HCT116 (cell line): ENCODE measurements at places on chromosomes 1 and 21. TPM values are rescaled to one million over a fixed set of nuclear protein-coding genes. Genes with fewer than 3 reads are reported as not detected.

DNA sequence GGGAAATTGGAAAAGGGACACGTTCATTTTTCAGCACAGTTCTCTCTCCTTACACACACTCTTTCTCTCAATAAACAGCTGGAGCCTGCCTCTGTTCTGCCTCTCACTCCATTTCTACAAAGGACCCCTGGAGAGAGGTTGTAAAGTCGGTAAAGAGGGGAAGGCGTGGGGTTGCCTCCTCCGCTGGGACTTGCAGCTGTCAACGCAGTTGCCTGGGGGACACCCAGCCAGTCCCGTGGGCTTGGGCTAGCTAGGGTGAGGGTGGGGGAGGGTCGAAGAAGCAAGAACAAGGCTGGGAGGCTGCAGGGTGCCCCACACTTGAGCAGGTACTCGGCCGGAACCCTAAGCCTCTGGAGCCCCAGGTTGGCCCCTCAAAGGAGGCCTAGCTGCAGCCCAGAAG lies 27.6 kb downstream of the C1orf216 start:
- peaks cover 15% of the 10 kb centered on the region; the same call in 1 of the 2 replicates for H3K27me3 ChIP-seq
- no peaks in the 10 kb centered on the region for H3K4me1 ChIP-seq
- H3K27ac ChIP-seq: no peak overlapping the region
- DNase-seq: no peak
- H3K36me3 ChIP-seq: no peaks in the 10 kb centered on the region
- no peak overlapping the region for H3K4me3 ChIP-seq

DNA sequence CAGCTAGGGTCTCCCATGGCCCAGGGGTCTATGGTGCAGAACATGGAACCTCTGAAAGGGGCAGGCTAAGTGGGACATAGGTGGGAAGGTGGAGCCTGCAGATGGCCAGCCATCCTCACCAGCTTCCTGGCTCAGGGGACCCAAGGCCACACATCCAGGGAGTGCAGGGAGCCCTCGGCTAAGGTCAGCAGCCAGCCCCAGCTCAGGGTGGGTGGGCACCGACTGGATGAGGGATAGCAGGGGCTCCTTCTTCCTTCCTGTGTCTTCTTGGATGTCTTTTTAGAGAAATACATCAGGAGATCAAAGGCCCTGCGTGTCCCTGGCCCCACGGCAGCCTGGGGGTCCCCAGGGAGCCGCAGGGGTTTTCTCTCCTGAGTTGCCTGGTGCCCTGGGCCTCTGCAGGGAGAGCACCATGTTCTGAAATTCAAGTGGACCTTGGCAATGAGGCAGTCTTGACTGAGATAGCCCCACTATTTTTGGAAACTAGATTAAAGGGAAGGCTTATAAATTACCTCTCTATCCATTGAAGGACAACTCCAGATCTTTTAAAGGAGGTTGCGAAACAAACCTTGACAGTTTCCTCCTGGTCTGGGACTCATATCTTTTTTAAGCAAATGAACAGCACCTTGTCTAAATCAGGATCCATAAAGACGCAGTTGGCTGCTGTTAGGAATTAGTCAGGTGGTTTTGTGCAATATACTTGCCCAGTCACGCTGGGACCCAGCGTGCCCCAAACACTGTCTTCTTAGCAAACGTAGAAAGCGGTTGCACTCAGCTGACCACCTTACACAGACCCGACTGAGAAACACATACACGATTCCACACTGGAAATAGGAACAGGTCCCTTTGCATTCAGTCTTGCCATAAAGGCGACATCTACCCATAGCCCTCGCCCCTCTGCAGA lies 242.3 kb downstream of the TOMM20 start:
- H3K27ac ChIP-seq: no peak overlapping the region
- no peak overlapping the region for H3K4me3 ChIP-seq
- no peaks in the 10 kb centered on the region for H3K4me1 ChIP-seq
- H3K36me3 ChIP-seq: no peaks in the 10 kb centered on the region

DNA sequence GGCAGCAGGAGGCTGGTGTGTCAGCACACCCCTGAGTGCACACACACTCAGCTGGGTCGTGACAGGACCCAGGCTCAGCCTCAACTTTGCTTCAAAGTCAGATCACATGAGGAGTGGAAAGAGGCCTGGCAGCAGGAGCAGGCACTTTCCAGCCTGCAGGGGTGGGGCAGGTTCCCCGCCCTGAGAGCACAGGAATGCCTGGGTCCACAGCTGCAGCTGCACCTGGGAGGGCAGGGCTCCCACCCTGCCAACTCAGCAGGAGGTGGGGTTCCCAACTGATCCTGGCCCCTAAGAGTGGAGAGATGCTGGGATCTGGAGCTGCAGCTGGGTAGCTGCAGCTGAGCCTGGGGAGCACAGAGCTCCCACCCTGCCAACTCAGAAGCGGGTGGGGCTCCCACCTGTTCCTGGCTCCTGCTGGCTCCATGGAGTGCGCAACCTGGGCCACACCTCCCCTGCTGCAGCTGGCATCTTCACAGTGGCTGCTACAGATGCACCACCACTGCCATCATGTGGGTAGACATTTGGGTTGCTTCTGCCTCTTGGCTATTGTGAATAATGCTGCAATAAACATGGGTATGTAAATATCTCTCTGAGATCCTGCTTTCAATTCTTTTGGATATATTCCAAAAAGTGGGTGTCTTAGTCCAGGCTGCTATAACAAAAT lies 415.4 kb downstream of the TTLL7 start:
- no peaks in the 10 kb centered on the region for H3K4me1 ChIP-seq
- no peak for DNase-seq
- no peaks in the 10 kb centered on the region for H3K36me3 ChIP-seq
- H3K27ac ChIP-seq: no peak overlapping the region

GRCh38 chr1:228885845-228886244 lies 150.6 kb downstream of the RHOU start:
- no peak overlapping the region for H3K4me3 ChIP-seq
- H3K27ac ChIP-seq: no peak overlapping the region
- DNase-seq: no peak
- H3K4me1 ChIP-seq: no peaks in the 10 kb centered on the region
- H3K27me3 ChIP-seq: no peaks in the 10 kb centered on the region

GRCh38 chr1:192443616-192444015 lies 126.8 kb downstream of the RGS21 start:
- H3K4me3 ChIP-seq: no peak overlapping the region
- DNase-seq: no peak
- H3K27me3 ChIP-seq: no peaks in the 10 kb centered on the region
- H3K27ac ChIP-seq: no peak overlapping the region

The FCRLB gene
- 1.0 TPM for total RNA-seq

The OLIG2 gene
- not detected for total RNA-seq

The LRRC38 gene
- not detected for total RNA-seq

The LIX1L gene
- 12.4 TPM for total RNA-seq
